ENCODE measurements at places on chromosomes 7 and 10.

DNA sequence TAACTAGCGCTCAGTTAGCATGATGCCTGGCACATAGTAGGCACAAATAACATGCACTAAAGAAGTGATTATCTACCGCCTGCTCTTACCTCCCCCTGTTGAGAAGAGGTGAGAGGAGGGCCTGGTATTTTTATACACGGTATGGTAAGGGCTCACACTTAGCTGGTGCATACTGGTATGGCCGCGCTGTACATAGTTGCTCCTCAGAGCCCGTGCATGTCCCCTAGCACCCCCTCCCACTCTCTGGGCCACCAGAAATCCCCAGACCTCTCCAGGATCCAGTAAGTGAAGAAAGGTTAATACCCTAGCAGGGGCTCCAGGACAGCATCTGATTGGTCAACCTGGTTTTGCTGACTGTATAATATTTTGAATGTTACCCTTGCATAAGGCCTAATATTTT is 121.4 kb downstream of the RAB11FIP2 start:
- DNase-seq: no peak

DNA sequence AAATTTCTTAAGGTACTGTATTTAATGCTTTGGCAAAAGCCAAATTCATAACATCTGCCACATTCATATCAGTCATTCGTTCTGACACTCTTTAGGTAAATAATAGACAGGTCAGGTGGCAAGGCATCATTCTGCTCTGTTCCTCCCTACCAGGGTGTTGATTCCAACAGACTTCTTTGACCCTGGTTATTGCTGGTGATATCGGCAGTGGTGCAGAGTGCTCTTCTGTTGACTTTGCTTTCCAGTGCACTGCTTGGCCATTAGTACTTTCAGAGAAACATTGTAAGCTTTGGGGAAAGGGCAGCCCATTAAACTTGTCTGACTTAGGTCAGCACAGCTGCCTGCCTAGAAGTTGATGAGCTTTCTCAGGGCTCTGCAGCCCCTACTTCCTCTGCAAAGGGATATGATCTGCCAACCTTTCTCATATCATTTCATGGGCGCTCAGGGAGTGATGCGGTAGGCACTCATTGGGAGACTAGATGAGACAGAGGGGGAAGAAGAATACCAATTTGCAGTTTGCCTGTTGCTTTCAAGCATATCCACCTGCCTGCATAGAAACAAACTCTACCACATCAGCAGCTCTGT is 139.3 kb downstream of the LRRC4 start:
- no peak for DNase-seq

DNA sequence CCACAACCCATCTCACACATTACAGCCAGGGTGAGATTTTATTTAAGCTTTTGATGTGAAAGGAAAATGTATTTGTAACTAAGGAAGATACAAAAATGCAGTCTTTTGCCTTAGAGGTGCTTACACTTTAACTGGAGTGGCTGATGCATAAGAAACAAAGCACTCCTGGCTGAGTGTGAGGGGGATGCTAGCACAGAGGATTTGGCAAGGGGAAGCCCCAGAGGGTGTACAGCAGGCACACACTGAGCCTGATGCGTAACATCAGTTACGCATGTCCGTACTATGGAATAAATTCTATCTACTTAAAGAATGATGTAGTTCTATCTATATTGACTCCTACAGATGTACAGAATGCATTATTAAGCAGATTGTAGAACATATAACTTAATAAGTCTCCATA is 17.8 kb downstream of the GIMAP8 start:
- DNase-seq: no peak

- DNase-seq: no peak
Observed at GRCh38 chr10:110081911-110082310, 74.1 kb downstream of the ADD3 start.

- DNase-seq: no peak
Observed at GRCh38 chr7:150949971-150950491, 28.1 kb downstream of the KCNH2 start.

- DNase-seq: no peak
Observed at GRCh38 chr10:49168171-49168540, 20.0 kb downstream of the TMEM273 start.

DNA sequence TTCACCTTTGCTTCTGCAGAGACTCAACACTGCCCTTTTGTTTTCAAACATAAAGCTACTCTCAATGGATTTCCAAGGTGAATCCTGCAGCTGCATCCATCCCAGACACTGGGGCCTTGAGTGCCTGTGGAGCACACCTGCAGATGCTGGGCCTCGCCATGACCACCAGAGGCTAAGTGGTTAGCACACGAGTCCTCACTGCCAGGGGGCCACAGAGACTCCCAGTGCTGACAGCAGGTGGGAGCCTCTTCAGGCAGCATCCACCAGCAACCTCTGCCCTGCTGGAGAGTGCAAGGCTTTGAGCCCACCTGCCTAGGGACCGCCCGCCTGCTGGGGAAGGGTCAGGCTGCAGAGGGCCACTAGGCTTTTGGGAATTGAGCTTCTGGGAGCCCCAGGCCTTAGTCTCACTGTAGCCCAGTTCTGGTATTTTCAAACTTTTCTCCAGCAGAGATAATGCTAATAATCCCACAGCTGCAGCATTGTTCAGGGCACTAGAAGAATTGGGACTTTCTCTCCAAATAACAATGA is 9.4 kb upstream of the HPS1 start:
- no peak for DNase-seq

- DNase-seq: no peak
Observed at GRCh38 chr10:33117230-33117629, 159.2 kb upstream of the ITGB1 start.

DNA sequence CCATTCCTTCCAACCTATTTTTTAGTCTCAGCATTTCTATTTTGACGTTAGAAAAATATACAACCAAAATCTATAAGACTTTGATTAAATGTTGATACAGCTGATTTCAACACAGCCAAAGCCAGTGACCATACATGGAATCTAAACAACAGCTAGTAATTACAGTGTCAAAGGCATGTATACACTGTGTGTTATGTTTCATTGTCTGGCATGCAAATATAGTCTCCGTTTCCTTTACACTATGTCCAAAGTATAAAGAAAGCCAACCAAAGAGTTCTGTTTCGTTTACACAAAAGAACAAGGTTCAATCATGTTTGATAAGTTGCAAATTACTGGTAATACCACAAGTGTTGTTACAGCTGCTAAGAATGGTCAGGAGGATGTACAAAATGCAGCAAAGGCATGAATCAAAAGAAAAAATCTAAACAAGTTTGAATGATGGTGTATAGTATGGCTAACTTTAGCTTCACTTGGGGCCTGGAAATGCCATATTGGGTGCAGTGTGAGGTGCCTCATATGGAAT is 268.3 kb upstream of the FERD3L start:
- DNase-seq: no peak

Measured in amniotic stem cell (primary cell).